ENCODE measurements at places on chromosomes 5 and 9.
A peak's percentile ranks its signal among the peaks of the same experiment; 100 is the strongest.

DNA sequence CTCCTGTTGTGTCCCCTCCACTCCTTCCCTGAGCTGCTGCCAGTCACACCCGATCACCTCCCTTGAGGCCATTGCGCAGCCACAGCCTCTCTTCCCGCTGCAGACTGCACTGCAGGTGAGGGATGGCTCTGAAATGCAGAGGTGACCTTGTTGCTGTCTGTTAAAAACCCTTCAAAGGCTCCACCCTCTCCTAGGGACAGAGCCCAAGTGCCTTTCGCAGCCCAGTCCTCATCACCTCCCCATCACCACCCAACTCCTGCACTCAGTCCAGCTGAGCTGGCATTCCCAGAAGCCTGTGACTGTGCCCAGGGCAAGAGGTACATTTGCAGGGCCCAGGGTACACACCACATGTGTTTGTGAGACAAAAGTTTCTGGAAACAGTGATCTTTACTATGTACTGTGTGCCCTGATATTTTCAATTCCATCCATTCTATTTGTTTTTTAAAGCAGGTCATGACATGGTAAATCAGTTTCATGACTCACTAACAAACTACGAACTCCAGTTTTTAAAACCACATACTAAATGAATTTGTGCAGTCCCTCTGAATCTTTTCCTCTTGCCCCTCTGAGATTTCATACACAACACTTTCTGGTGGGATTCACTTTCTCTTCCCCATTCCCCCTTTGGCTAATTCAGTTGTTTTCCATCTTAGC lies 73.0 kb upstream of the SPOCK1 start:
- DNase-seq = no peak

DNA sequence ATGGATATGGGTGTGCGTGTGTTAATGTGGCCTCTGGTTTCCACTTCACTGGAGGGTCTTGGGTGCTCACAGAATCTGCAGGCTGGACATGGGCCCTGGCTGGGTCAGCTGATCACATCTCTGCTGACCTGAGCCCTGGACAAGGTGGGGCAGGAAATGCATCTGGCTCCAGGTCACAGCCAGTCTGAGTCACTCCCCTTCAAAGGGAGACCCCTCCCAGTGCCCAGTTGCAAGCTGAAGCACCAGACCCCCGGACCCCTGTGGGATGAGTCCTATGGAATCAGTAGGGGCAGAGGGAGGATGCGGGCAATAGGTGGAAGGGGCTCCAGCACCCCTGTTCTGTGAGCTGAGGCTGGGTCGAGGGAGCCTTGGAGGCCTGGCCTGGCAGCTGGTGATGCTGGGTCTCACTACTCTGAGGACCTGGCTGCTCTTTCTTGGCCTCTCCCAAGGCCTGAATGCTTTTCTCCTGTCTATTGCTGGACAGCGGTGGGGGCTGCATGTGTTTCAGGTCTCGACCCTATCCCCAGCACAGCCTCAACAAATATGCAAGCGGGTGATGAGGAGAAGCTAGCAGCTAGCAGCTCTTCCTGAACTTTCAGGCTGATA lies 54.5 kb downstream of the PHF2 start:
- no peak for DNase-seq

DNA sequence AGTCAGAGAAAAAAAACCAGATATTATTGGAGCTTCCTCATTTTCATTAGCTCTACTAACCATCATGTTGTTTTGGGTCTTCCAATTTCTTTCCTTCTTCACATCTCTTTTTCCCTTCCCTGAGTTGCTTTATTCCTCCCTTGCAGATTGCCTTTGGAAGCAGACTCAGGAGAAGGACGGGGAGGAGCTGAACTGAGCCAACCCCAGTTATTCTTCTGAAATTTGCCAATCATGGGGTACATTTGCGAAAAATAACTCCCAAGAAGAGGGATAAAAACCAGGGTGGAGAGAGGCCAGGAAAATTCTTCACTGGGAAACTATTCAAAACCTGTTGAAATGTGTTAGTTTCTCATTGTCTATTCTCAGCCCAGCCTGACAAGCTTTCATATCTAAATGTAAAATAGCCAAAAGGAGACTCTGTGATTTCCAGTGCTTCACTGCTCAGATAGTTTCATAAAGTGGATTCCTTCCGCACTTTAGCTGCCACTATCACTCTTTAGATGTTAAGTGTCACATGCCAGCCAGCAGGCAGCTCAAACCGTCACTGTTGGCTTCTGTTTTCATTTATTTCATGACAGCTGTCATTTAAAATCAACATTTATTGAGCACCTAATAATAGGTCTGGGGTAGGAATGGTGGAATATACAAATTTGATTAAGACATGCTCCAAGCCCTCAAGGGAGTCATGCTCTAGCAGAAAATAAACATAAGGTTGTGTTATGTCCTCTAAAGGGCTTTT lies 204.5 kb downstream of the SREK1 start:
- DNase-seq = no peak

DNA sequence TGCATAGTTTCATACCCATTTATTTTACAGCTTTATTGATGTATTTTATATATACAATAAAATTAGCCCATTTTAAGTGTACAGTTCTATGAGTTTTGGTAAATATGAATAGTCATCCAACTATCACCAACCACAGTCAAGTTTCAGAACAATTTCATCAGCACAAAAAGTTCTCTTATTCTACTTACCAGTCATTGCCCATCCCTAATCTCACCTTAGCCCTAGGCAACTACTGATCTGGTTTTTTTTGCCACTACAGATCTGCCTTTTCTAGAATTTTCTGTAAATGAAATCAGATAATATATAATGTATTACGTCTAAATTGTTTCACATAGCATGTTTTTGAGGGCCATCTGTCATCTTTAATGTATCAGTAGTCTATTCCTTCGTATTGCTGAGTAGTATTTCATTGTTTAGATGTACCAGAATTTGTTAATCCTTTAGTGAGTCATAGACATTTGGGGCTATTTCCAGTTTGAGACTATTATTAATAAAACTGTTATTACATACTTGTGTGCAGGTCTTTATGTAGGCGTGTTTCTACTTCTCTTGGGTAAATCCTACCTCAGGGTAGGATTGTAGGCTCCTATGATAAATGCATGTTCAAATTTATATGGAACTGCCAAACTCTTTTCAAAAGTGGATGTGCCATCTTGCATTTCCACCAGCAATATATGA lies 198.5 kb upstream of the ADAMTSL1 start:
- DNase-seq = no peak

DNA sequence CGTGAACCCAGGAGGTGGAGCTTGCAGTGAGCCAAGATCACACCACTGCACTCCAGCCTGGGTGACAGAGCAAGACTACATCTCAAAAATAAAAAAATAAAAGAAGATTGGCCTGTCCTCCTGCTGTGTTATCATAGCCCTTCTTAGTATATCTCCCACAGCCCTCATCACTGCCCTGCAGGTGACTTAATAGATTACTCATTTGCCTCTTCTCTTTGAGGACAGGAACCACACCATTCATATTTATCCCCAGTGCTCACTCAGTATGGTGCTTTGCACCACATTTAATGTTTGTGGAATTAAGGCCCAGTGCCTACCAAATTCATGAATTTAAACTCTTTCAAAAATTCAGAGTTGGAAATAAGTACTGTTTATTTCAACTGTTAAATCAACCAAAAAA lies 10.3 kb downstream of the IDNK start:
- no peak for DNase-seq

DNA sequence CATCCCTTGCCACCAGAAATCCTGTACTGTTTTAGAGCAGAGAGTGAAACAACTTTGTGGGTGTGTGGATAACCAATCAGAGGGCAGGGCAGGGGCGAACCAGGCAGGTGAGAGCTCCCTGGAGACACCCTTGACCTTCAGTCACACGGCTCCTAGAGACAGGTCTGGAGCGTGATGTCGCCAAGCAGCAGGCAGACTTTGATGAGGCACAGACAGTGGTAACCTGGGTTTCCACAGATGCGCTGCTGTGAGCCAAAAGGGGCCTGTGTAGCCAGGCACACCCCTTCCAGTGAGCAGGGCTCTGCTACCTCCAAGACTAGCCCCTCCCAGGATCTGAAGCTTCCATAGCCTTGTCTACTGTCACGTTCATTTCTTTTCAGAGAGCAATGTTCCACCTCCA lies 317.8 kb upstream of the ADCY2 start:
- DNase-seq = no peak

DNA sequence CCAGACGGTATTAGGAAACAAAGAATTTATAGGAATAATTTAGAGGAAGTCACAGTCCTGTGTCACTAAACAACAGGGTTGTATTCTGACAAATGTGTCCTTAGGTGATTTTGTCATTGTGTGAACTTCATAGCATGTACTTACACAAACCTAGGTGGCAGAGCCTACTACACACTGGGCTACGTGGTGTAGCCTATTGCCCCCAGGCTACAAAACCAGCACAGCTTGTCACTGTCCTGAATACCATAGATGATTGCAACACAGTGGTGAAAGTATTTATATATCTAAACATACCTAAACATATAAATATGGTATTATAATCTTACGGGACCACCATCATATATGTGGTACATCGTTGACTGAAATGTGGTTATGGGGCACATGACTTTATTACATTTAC lies 69.3 kb downstream of the COL23A1 start:
- DNase-seq = no peak

DNA sequence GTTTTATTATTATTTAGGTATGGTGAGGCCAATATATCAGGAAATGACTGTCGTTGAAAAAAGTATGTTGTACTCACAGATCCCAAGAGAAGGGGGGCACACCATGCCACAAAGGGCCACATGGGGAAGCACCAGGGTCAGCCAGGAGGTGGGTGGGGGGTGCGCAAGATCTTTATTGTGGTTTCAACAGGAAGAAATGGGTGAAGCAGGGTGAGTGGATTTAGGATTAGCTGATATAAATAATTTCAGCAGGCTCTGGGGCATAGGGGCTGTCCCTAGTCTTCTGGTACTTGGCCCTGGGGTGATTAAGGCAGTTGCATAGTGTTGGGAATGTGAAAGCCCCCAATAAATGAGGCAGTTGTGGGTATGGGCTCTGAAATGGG lies 8.6 kb downstream of the PDCD1LG2 start:
- peak; percentile 72 for DNase-seq

DNA sequence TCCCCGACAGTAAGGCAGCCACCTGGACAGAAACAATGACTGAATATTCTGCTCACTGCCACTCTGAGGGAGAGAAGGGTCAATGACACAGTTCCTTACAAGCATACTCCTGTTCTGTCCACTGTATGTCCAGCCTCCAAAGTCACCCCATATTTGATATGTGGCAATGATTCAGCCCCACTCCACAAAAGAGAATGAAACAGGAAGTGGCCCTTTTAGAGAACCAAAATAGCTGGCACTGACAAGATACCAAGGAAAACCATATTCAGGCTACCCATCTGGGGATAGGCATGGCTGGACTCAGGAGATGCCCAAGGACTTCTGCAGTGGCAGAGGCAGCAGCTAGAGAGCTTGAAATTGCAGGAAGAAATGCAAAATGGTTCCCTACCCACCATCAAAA lies 12.8 kb upstream of the GFRA3 start:
- no peak for DNase-seq

- no peak for DNase-seq
These were observed 38.0 kb downstream of the PRRT1B start for GRCh38 chr9:131583337-131583645.

DNA sequence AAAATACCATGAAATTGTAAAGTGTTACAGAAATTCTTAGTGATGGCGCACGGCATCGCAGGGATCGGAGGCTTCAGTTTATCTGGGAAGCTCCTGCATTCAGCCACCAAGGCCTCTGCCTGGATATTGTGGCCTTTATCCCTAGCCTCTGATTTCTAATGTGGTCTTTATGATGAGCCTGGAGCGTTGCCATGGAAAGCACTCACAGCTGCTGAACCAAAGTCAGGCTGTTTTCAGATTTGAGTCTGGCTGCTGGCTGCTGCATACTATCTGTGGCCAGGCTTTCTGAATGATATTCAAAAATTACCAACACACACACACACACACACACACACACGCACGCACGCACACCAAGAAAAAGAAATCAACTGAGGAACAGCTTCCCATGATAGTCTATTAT lies 101.1 kb upstream of the ZNF366 start:
- DNase-seq = no peak
